ENCODE measurements at places on chromosomes 3 and 15.

DNA sequence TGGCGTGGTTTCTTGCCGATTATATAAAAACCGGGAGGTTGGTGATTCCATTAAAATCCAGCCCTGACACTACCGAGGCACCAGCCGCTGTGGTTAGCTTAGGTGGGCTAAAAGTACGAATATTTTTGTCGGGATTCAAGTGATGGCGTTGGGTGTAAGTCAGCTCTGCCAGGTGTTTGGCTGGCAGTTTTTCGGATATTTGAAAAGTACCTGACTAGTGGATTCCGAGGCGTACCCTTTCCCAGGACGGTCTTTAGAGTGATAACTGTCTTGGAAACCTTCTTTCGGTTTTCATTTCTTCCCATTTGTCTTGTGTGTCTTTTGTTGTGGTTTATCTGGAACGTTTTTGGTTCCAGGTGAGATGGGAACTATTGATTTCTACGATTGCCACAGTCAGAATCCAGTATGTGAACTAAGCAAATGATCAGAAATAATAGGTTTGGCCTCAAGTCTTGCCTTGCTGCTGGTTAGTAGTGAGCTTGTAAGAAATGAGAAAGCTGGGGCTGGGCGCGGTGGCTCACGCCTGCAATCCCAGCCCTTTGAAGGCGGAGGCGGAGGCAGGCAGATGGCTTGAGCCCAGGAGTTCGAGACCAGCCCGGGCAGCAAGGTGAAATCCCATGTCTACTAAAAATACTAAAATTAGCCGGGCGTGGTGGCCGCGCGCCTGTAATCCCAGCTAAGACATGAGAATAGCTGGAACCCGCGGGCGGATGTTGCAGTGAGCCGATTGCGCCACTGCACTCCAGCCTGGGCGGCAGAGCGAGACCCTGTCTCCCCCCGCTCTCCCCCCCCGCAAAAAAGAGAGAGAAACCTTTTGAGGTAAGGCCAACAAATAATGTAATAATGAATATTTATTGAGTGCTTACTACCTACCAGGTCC lies 1.4 kb downstream of the FYTTD1 start:
- no peak for DNase-seq

GRCh38 chr15:51380999-51381806 lies 39.7 kb downstream of the GLDN start:
- no peak for DNase-seq

- DNase-seq, result no peak
These were observed 19.8 kb upstream of the CHCHD6 start for GRCh38 chr3:126684218-126684751.

DNA sequence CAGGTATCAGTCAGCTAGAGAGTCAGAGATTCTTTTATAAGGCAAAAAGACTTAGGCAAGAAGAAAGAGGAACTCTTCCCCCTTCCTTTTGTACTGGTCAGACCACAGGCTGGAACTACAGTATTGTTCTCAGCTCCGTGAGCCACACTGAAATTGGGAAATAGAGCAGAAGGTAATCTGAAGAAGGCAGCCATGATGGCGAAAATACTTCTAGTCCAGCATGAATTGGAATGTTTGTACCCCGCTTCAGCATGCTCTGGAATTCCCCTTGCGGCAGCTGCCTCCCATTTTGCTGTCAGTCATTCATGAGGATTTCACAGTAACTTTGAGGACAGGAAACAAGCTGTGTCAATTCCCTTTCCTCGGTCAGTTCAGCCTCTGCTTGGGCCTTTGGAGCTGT lies 96.2 kb downstream of the CORO2B start:
- DNase-seq, result no peak

Measured in esophagus squamous epithelium (tissue), 5 donors.